ENCODE measurements at places on chromosomes 2 and 18.

DNA sequence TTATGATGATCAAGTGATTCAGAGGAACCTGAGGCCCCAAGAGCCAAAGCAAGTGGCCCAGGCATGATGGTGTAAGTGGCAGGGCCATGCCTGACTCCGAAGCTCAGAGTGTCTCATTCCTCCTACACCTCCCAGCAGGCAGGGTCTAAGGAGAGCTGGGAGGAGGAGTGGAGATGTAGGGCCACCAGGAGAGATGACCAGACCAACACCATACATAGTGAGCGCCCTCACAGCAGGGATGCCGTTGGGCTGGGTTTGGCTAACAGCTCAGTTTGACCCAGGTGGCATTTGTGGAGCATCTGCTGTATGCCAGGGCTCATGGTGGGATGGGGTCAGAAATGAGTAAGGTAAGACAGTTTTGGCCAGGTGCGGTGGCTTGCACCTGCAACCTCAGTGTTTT, 80.7 kb downstream of the MARCO start:
- DNase-seq, result no peak

DNA sequence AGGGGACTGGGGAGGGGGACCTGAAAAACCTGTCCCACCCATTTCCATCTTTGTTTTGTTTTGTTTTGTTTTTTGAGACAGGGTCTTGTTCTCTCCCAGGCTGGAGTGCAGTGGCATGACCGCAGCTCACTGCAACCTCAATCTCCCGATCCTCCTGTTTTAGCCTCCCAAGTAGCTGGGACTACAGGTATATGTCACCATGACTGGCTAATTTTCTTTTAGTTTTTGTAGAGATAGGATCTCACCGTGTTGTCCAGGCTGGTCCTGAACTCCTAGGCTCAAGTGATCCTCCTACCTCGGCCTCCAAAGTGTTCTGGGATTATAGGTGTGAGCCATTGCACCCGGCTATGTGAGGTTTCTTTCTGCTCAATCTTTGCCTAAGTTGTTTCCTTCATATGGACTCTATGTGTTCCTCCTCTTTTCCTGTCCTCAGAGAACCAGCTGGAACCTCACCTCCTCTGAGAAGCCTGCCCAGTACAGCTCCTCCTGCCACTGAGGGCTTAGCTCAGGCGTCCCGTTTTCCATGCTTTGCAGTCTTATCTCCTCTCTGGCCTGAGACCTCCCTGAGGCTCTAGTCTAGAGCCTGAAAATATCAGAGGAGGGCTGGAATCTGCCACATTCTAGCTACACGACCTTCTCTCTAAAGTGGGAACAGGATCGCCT, 74.8 kb downstream of the HS1BP3 start:
- DNase-seq, result no peak

DNA sequence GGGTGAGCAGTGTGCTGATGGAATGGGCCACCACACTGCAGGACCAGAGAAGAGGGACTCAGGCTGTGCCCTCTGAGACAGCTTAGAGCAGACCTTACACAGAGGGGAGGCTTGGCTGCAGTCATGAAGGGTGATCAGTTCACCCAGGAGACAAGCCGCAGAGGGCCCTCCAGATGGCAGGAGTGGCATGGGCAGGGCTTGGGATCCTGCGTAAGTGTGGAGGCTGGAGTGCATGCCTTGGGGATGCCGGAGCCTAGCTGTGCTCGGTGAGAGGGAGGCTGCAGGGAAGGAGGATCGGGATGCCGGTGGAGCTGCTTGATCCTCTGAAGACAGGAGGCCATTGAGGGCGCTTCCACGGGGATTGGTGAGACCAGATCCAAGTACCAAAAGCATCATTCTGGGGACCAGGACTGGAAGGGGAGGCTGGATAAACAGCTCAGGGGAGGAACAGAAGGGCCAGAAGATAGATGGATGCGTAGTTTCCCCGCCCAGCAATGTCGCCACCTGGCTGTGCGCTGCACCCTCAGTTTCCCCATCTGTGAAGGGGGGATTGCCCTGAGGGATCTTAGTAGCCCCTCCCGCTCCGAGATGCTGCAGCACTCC, 163.4 kb downstream of the INHBB start:
- DNase-seq, result no peak

DNA sequence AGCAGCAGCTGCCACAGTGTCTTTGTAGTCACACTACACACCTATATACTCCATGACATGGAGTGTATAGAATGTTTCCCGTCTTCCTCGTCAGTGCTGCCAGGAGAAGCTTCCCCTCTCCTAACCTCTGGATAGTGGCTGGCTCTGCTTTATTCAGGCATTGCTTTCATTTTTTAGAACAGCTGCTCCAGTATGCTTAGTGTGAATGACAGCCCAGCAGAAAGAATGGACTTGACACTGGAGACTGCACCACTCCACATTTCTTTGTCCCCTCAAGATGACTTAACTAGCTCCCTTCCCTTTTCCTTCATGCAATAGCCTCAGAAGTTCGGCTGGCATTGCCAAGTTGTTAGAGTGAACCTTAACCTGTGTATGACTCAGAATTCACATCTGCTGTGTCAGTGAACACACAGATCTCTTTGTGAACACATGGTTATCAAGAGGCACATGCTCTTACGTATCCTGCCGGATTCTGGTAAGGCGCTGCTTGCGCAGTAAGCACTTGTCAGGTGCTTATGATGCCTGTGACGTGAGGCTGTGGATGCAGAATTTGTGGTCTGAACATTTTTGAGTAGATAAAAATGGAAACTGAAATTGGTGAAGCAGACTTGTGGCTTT, 73.9 kb downstream of the NEDD4L start:
- DNase-seq, result no peak

DNA sequence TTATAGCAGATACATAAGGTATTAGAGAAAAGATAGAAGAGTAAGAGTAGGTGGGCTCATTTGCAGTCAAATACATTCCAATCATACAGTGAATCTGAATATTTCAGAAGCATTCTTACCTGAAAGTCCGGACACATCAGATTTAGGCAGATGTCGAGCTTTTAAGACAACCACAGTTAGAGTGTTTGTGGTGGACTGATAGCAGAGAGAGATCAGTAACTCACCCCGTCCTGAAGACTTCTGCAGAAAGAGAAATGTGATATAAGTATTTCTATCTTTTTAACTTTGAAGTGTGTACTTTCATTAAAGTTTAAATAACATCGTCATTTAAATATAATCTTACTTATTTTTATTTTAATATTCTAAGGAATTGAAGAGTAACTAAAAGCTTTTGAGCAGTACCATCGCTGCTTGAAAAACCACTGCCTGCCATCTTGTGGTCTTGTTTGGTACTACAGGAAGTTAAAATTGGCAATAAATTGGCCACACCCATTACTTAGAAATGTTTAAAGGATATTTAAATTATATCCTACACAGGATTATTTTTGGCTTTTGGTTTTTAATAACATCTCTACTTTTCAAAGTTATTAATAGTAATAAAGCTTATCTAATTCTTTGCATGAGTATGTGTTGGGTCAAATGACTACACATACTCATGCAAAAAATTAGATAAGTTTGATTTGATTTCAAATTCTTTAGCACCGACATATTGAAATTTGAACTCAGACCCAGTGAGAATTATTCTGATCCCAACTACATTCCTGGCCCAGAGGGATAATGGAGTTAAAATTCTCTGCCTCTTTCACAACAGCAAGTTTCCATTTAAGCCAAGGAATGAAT, 5.5 kb downstream of the SYT4 start:
- peak; percentile 50 for DNase-seq

DNA sequence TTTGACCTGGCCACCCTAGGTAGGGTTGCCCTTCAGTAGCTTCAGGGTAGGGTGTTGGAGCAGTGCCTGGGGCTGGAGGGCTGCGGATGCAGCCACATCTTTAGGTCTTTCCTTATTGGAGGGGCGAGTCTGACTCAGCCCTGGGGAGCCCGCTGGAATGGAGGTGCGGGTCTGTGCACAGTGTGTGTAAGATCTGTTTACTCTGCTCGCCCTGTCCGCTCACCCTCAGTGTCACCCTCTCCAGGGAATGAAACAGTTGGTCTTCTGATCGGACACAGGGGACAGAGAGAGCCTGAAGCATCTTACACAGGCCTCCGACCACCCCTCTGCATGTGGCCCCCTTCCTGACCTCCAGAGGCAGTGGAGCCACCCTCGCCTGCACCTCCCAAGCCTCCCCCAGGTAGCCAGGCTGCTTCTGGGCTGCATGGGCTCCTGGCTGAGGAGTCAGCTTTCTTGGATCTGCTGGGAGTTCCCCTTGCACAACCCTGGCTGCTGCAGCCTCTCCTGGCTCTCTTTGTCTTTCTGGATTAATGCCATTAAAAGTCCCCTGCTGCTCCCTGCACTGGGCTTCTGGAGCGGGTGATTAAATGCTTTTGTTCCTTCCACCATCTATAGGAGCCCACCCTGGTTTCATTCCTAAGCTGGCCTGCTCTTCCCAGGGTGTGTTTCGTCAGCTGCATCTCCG, 82.6 kb downstream of the ASB1 start:
- DNase-seq, result no peak

GRCh38 chr18:48891721-48892120, 59.0 kb downstream of the SMAD7 start:
- DNase-seq, result no peak

DNA sequence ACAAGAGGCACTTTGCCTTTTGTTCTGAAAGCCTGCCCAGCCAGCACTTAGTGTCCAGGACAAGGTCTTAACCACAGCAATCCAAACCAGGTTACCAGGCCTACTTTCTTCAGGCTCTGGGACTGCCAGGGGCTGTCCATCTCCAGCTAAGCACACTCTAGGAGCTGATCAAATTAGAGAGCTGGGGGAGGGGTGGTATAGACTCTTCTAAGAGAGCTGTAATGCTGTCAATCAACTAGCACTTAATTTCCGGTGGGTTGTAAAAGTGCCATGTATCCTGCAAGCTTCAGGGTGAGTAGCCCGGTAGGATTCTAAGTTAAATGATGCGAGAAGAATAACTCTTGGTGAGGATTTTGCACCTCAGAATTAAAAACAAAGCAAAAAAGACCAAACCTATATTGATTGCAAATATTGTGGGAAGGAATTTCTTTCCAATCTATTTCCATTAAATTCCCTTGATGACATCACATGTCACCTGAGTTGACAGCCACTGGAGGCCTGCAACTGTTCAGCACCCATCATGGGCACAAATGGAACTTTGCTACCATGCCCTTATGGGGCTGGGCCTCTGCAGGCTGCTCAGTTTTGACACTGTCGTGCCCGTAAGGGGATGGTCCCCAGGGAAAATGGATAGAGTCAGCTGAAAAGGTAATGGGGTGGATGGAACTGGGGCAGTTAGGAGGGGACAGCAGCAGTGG, 8.7 kb upstream of the COX7A2L start:
- no peak for DNase-seq

- no peak for DNase-seq
These were observed 13.0 kb downstream of the VPS4B start for GRCh38 chr18:63409301-63409700.

- DNase-seq, result no peak
These were observed 13.5 kb upstream of the XDH start for GRCh38 chr2:31428001-31428418.

- DNase-seq, result no peak
These were observed 606.4 kb downstream of the RNF144A start for GRCh38 chr2:7523481-7524120.

DNA sequence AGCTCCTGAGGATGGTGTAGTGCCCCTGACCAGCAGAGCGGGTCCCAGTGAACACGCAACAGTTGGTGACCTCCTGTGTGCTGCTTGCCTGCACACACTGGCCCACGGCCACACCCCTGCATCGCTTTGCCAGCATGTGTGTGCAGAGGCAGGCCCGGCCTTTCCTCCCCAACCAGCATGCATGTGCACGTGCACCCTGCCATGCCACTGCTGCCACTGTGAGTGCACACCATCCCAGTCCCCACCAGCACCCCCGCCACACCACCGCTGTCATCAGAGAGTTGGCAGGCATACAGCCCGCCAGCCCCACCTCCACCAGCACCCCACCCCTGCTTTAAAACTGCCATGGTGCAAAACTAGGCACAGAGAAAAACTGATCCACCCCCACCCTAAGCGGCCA, 197.4 kb upstream of the SRD5A2 start:
- DNase-seq, result no peak

DNA sequence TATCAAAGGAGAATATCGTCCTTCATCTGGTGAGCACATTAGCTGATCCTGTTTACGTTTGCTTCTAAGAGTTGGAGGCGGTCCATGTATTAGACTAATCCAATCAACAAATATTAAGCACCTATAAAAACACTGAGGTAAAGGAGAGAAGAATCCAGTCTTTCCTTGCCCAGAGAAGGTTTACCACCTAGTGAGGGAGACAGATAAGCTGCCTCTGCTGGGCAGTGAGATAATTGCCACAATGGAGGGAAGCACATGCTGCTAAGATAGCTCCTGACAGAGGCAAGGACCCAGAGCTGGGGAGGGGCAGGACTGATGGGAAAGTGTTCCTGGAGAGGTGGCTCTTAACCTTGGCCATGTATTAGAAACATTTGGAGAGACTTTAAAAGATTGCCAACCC, 36.7 kb upstream of the ST8SIA5 start:
- DNase-seq, result no peak

DNA sequence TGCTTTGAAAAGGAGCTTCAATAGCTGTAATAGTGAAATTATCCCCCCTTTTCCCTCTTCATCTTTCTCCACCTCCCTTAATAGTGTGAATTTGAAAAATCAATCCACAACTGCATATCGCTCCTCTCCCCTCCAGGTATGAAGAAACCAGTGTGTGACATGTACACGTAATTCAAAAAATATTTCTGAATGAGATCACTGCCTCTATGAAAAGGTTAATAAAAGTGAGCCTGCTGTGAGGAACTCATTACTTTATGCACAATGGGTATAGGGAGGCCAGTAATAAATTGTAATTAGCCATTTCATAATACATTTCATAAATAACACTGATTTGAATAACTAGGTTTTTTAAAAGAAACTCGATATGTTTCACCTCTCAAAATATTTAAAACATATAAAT, 209.0 kb upstream of the KYNU start:
- no peak for DNase-seq

GRCh38 chr2:151292141-151292540, 2.7 kb upstream of the NMI start:
- no peak for DNase-seq

GRCh38 chr18:11871501-11871900, 20.3 kb downstream of the CHMP1B start:
- no peak for DNase-seq

DNA sequence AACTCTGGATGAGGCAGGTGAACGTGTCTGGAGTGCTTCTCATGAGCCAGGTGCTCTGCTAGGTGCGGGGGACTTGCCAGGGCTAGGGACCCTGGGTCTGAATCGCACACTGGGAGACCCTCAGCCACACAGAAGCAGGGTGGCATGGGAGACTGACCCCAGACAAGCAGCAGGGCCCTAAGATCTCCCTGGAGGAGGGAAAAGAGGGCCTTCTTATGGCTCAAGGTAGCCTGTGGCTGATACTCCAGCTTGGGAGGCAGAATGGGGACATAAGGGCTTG, 12.8 kb upstream of the CIB4 start:
- no peak for DNase-seq
